ENCODE measurements at places on chromosomes 2 and 18.

DNA sequence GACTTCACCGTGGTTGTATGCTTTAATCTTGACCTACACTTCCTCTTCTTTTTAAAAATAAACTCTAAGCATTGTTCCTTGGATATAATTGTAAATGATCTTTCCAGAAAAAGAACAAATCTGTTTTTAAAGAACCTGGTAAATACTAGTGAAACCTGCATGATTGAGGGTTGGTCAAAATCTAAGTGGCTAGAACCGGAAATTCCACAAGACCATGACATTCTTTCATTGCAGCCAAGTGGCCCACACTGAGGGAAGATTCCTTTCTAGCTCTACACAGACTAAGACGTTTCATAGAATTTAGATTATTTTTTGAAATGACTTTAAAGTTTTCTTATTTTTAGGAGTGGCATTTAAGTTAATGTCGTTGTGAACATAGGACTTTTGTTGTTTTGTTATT is 356.7 kb downstream of the NYAP2 start:
- no peak for DNase-seq

GRCh38 chr2:134683561-134684112 is 35.2 kb downstream of the TMEM163 start:
- no peak for DNase-seq

GRCh38 chr2:128300151-128301020 is 18.3 kb downstream of the HS6ST1 start:
- DNase-seq, result no peak

GRCh38 chr2:26901326-26902183 is 53.6 kb downstream of the DPYSL5 start:
- no peak for DNase-seq

DNA sequence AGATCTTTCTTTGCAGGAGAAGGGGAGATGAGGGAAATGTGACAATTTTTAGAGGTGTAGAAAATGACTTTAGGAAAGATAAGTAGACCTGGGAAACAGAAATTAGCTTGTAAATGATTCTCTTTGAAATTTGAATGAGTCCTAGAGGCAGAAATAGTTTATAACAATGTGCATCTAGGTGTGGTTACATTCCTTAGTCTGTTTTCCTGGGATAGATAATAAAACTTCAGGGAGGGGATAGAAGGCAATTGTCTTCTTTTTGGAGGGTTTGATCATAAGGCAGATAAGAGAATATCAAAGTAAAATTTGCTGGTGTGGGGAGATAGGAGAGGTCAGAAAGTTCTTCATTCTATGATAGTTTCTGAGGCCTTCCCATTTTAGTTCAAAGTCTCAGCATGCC is 1344.3 kb upstream of the LRRTM1 start:
- no peak for DNase-seq

DNA sequence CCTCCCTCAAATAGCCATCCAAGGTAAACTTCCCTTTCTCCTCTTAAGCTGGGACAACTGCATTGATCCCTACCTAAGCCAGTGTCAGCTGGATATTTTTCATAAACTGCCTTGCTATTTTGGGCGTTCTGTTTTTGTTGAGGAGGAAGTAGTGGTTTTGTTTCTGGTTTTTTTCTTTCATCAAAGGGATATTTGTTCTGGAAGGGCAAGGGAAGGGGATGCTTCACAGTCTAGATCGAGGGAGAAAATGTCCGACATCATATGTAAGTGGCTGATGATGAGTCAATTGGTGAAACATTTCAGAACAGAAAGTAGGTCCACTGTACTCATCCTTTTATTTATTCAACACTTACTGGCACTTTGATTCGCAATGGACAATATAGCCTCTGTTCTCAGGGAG is 31.0 kb downstream of the TANC1 start:
- DNase-seq, result no peak

- no peak for DNase-seq
Measured at GRCh38 chr2:23528690-23529089, 143.7 kb downstream of the KLHL29 start.

GRCh38 chr2:205755923-205756322 is 73.6 kb downstream of the NRP2 start:
- DNase-seq, result no peak

GRCh38 chr18:2906704-2907549 is 60.1 kb downstream of the EMILIN2 start:
- no peak for DNase-seq

- DNase-seq, result no peak
Measured at GRCh38 chr18:73841661-73842060, 306.0 kb downstream of the FBXO15 start.

DNA sequence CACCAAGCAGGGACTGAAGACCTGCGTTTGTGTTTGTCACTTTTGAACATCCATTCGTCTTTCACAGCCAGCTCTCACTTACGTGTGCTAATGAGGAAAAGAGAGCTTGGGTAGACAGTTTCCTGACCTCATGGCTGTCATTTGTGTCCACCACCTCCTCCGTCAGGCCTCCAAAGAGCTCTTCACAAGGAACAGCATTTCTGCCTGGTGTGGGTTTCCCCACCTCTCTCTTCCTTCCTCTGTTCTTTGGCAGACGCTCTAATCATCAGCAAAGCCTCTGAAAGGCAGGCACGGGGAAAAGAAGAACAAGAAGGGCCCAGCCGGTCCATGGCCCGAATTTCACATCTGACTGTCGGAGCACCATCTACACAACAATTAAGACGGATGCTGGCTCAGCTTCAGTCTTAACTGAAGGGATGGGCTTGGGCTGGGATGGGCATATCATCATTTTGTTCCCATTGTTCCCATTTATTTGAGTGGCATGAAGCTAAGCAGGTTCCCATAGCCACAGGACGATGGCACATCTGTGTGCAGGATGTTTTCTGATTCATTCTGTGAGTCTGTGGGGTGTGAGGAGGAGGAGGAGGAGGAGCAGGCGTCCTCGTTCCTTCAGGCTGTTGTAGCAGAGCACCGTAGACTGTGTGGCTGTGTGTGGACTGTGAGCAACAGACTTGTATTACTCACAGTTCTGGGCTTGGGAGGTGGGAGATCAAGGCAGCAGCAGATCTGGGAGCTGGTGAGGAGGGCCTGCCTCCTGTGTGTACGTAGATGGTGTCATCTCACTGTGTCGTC is 66.4 kb downstream of the TSHZ1 start:
- no peak for DNase-seq

DNA sequence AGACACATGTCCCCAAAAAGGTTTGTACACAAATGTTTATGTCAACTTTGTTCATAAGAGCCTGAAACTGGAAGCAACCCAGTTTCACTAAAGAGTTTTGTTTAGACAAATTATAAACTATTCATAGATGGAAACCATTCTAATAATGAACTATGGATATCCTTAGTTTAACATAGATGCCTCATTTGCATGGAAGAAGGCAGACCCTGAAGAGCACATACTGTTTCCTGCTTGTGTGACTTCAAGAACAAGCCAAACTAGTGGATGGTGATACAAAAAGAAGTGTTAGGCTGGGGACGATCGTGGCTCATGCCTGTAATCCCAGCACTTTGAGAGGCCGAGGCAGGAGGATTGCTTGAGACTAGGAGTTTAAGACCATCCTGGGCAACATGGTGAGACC is 48.1 kb downstream of the ACOXL start:
- no peak for DNase-seq

GRCh38 chr2:198040835-198041234 is 236.4 kb downstream of the PLCL1 start:
- DNase-seq, result no peak

- no peak for DNase-seq
Measured at GRCh38 chr2:181746844-181747243, 66.5 kb upstream of the NEUROD1 start.
